ENCODE measurements at places on chromosomes 5 and 9.

DNA sequence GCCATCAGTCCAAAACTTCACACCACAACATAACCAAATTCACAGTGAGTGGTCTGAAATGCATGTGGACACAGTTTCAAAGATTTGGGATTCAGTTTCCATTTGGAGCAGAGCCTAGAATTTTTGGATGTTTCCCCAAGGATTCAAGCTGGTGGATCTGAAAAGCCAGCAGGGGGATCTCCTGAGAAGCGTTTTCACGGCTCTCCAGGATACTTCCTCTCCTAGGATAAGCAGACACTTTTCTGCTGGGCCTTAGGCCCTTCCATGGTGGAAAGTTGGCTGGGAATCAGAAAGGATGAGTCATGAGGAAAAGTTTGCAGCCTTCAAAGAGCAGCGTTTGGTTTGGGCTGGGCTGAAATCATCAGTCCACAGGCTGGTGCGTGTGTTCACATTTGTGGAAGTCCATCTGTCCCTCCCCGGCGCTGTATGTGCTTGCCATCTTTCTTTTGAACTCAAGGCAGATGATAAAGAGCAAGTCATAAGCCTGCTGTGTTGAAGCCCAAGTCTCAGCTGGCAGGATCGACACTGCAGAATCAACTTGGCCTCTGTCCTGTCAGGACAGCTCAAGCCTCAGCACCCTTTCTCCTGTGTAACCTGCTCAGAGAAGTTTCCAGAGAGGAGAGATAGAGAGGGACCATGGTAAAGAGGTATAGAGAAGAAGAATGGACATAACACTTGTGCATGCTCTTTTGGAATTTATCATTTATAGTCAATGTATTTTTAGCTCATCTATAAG, 152.6 kb upstream of the MSX2 start:
- DNase-seq = peak; percentile 85

DNA sequence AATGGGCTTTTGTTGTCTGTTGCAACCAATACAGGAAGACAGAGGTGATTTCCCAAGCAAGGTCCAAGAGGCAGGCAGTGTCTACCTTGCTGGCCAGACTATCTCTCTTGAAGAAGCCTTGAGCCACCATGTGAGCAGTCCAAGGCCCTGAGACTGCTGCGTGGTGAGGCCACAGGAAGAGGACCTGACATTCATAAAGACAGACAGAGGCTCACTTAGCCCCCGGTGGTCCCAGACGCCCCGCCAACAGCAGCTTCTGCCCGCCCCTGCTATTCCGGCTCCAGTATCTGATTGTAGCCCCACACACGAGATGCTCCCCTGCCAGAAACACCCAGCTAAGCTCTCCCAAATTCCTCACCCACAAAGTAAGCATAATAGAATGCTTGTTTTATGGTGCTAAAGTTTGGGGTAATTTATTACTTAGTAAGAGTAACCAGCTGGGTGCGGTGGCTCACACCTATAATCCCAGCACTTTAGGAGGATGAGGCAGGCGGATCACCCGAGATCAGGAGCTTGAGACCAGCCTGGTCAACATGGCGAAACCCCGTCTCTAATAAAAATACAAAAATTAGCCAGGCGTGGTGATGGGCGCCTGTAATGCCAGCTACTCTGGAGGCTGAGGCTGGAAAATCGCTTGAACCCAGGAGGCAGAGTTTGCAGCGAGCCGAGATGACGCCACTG, 22.8 kb upstream of the FUBP3 start:
- DNase-seq = no peak

DNA sequence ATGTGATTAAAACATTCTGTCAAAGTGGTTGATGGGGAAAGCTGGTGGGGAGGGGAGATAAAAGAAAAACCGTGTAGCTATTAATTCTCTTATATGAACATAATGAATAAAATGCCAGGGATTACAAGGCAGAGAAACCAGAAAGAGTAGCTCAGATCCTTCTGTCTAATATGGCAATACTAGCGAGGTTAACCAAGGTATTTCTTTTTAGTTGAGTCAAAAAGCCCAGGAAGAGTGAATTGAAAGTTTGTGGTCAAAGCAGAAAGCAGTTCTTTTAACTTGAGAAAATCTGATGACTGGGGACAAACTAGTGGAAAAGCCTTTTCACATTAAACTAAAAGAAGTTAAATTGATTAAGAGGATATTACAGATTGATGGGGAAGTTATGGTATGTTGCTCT, 76.0 kb downstream of the ERBIN start:
- DNase-seq = no peak

- no peak for DNase-seq
Measured at GRCh38 chr9:124290743-124291554, 33.2 kb downstream of the NEK6 start.

GRCh38 chr9:104362912-104363472, 141.1 kb upstream of the OR13F1 start:
- DNase-seq = no peak

- no peak for DNase-seq
Measured at GRCh38 chr9:75812141-75812540, 78.3 kb upstream of the PCSK5 start.

- no peak for DNase-seq
Measured at GRCh38 chr5:173721601-173722232, 105.3 kb upstream of the BOD1 start.
